NCI-H2081 (cell line): ENCODE measurements at places on chromosomes 2 and 18.

DNA sequence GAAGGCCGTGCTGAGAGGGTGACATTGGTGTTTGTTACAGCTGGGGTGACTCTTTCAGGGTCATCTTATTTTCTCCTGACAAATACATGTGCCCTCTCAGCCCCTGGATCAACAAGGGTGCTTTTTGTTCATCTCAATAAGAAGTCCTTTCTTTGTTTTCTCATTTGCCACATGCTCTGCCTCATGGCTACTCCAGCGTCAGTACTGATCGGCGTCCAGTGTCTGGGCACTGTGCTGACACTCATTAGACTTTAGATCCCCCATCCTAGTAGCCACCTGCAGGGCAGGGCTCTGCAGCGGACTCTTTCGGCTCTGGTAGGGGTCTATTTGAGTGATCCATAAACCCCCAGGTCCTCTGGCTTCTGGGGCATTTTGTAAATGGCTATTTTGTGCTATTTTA lies 38.4 kb downstream of the NPPC start:
- DNase-seq, result no peak

DNA sequence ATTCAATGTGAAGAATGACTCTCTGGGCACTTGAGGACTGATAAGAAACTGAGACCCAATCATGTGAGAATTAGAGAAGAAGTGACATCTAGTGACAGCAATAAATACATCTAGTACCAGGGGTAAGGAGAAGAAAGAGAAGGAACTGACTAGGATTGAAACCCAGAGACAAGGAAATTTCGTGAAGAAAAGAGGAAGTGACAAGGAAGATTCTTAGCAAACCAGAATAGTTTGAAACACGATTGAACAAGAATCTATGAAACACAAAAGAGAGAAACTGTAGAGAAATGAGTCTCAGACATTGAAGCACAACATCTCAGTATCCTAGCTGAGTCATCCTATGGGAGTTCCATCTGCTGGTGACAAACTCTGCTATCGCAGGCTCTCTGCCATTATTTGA lies 571.9 kb upstream of the PKDCC start:
- no peak for DNase-seq

DNA sequence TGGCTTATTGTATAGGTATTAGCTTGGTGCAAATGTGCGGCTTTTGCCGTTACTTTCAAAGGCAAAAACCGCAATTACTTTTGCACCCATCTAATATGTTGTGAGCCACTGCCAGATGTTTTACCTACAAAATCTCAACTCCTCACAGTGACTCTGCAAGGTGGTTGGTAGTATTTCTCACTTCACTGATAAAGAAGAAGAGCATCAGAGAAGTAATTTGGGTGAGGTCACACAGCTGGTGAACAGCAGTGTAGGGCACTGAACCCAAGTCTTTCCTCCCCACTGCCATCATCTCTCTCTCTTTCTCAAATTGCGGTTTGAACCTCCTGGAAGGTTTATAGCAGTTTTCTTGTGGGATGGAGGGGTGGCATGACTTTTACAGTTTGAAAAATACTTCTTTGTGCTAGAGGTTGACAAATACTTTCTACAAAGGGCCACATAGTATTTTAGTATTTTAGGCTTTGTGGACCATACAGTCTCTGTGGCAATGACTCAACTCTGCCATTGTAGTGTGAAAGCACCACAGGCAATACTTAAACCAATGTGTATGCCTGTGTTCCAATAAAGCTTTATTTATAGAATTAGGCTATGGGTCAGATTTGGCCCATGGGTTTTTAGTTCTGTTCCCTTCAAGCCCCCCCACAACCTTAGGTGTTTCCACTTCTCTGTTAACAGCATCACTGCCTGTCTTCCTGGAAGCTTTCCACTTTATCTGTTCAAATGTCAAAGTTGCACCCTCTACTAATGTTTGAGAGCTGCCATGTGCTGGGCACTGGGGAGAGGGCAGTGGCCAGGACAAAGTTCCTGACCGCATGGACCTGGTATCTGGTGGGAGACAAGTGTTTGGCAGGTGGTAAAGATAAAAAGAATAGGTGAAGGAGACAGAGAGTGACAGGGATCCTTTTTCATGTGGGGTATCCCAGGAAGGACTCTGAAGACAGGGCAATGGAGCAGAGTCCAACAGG lies 30.1 kb downstream of the FHOD3 start:
- no peak for DNase-seq

GRCh38 chr2:101534149-101534611 lies 59.3 kb upstream of the RFX8 start:
- no peak for DNase-seq

- no peak for DNase-seq
Observed at GRCh38 chr18:13418013-13418710, 199.6 kb downstream of the LDLRAD4 start.

DNA sequence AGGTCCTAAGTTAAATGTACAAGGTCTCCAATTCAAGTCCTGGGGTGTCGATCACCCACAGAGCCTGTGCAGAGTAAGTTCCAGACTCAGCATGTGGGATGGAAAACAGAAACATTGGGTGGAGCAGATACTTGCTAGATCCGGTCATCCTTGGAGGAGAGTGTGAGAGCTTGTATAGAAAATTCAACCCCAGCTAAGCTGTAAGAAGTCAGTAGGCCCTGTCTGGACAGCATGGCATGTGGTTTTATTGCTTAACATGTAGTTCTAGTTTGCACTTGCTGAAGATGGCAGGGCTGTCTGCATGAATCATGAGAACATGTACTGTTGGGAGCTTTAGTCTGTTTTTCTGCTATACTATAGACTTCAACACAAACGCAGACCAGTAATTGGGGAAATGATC lies 189.6 kb upstream of the RMP24 start:
- DNase-seq, result no peak

DNA sequence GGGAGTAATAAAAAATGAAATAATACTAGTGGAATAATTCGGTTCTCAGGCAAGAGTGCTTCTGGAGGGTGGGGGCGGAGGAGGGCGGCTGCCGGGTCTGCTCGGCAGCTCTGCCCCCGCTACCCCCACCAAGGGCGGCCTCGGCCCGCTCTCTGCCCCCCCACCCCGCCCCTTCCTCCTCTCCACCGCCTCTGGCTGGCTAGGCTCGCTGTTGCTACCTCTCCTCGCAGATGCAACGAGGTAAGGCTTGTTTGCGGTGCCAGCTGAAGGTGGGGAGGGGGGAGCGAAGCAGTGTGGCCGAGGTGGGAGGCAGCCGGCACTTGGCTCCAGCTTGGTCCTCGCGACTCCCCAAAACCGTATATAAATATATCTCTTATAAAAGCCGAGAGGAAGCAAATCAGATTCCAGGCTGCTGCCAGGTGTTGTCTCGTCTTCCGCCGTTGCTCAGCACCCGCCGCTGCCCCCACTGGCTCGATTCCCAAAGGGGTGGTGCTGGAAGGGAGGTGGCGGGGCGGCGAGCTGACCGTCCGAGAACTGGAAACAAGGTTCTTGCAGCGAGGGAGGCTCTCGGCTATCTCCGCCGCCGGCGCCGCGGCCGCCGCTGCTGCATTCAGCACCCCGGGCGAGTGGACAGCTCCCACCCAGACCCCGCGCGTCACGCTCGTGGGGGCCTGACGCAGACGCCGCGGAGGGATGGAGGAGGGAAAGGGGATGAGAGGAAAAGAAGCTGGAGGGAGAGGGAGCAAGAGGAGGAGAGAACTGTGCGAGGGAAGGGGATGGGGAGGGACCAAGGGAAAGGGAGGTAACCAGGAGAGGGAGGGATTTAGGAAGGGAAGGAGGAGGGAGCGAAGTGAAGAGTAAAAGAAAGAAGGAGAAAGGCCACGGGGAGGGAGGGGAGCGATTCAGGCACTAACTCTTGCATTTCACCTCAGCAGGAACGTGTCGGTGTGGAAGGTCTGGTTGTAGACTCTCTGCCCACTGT lies at the start of gene MARCHF4:
TSS of gene MARCHF4 (minus strand) at position 763 of the 982 bp plus-strand sequence. CDS start 2,223 bp downstream, outside the sequence.
- peak; percentile 89 for DNase-seq

GRCh38 chr2:241788135-241788534 lies 11.5 kb downstream of the GAL3ST2 start:
- no peak for DNase-seq

- DNase-seq, result no peak
Observed at GRCh38 chr18:45222180-45222579, 393.1 kb upstream of the SLC14A2 start.

DNA sequence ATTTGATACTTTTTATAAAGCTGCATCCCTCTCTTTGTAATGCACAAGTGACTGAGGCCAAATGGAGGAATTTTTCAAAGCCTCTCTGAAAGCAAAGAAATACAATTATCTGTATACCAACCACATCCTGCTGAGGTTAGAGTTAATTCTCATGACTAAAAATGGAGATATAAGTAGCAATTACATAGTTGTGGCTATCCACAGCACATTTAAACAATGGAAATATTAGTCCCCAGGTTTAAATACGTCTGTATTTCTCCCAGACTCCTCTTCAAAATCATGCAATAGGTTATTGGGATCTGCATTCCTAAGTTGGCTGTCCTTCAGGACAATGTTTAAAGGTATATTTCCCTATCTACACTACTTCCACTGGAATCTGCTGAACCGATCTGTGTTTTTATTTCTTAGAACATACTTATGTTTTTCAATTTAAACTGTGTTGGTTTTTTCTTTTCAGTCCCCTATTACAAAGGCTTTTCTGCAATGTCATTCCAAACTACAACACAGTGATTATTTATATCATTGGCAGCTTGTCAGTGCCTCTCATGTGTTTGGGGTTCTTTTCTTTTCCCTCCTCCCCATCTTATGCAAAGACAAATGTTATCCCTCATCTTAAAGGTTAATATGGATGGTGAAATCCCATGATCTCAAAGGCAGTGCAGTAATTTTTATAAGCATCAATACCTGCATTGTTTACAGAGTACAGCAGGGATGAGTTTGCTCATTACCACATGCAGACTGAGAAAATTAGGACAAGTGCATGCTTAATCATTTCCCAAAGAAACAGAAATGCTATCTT lies 134.8 kb upstream of the FSHR start:
- no peak for DNase-seq

GRCh38 chr2:111052621-111053020 lies 68.1 kb upstream of the BCL2L11 start:
- DNase-seq, result no peak

DNA sequence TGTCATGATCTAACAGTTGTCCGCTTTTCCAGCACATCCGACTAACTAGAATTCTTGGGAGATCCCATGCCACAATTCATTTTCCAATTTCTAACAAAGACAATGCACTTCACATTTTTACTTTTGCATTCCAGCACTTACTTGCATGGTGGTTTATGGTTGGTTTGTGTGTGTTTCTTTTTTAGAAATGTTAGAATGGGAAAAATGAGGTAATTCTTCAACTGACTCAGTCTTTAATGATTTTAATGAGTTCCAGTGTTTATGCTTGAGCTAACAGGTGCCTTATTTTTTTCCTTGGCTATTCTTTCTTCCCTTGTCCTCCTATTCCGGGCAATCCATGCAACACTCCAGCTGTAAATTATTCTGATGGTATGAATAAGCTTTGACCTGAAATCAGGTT lies 46.4 kb downstream of the SLC8A1 start:
- no peak for DNase-seq

- DNase-seq, result no peak
Observed at GRCh38 chr2:29423061-29423666, 307.9 kb downstream of the CLIP4 start.
